ENCODE measurements at places on chromosomes 11 and 22. TPM values are rescaled to one million over a fixed set of nuclear protein-coding genes. Genes with fewer than 3 reads are reported as not detected.
A peak's percentile ranks its signal among the peaks of the same experiment; 100 is the strongest.

The YPEL4 gene
- 0.46 TPM for total RNA-seq

The PDE2A gene
- total RNA-seq, result 24.2 TPM

The GAL3ST1 gene
- 9.7 TPM for total RNA-seq

GRCh38 chr11:65225279-65226102, 36.3 kb upstream of the POLA2 start:
- H3K27me3 ChIP-seq, result no peaks in the 10 kb centered on the region
- H3K36me3 ChIP-seq, result no peaks in the 10 kb centered on the region
- DNase-seq, result peak; percentile 53

The SCUBE1 gene
- 23.5 TPM for total RNA-seq

DNA sequence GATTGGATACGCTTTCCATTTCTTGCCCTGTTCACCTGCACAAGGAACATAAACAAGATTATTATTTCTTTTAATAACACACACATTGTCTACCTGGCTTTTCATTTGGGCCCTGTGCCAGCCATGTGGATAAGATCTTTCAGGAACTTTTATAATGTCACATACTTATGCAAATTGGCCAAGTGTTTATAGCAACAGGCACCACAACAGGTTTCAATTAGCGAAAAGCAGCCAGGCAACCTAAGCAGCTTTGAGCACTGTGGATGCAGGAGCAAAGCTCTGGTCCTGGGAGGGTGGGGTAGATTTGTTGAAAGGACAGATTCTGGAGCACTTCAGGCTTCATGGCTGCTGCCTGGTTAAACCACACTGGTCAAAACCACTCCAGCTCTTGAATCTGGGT, 217.4 kb downstream of the BARX2 start:
- no peak overlapping the region for H3K4me3 ChIP-seq
- no peaks in the 10 kb centered on the region for H3K27me3 ChIP-seq
- no peak overlapping the region for H3K27ac ChIP-seq
- peak; percentile 70 for DNase-seq

GRCh38 chr22:41915035-41915785, at the start of gene SHISA8:
Gene SHISA8, minus strand, starts transcription at chr22:41915074. Its CDS starts 407 bp downstream, at chr22:41914667.
- H3K4me1 ChIP-seq, result peaks cover 9% of the 10 kb centered on the region
- no peak within 1 kb of the TSS for H3K27ac ChIP-seq
- H3K36me3 ChIP-seq, result no peaks in the 10 kb centered on the region
- H3K27me3 ChIP-seq, result peaks cover 23% of the 10 kb centered on the region

GRCh38 chr11:63501236-63501635, 4.6 kb upstream of the LGALS12 start:
- DNase-seq, result no peak
- no peaks in the 10 kb centered on the region for H3K36me3 ChIP-seq
- no peaks in the 10 kb centered on the region for H3K27me3 ChIP-seq
- no peak overlapping the region for H3K4me3 ChIP-seq
- no peak overlapping the region for H3K27ac ChIP-seq

DNA sequence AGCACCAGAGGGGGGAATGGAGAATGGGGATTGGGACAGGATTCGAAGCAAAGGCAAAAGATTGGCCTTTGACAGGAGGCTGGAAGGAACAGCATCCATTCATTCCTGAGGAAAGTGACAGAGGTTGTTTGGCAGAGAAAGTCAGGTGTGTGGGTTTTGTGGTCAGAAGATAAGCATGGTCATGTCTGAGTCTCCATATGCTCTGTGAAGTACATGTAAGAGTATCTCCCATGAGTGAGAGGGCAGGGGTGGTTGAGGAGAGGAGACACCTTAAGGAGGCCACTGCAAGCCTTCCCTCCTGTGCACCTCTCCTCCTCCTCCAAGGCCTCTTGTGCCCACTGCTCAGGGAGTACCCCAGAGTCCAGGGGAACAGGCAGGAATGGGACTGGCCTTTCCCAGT, 1.9 kb upstream of the NLRP10 start:
- no peaks in the 10 kb centered on the region for H3K36me3 ChIP-seq
- no peaks in the 10 kb centered on the region for H3K4me1 ChIP-seq
- H3K27me3 ChIP-seq, result no peaks in the 10 kb centered on the region

- no peaks in the 10 kb centered on the region for H3K27me3 ChIP-seq
- H3K4me1 ChIP-seq, result no peaks in the 10 kb centered on the region
- no peak overlapping the region for H3K4me3 ChIP-seq
- no peaks in the 10 kb centered on the region for H3K36me3 ChIP-seq
Measured at GRCh38 chr11:120827820-120828219, 196.1 kb upstream of the TBCEL start.

The MS4A12 gene
- not detected for total RNA-seq

DNA sequence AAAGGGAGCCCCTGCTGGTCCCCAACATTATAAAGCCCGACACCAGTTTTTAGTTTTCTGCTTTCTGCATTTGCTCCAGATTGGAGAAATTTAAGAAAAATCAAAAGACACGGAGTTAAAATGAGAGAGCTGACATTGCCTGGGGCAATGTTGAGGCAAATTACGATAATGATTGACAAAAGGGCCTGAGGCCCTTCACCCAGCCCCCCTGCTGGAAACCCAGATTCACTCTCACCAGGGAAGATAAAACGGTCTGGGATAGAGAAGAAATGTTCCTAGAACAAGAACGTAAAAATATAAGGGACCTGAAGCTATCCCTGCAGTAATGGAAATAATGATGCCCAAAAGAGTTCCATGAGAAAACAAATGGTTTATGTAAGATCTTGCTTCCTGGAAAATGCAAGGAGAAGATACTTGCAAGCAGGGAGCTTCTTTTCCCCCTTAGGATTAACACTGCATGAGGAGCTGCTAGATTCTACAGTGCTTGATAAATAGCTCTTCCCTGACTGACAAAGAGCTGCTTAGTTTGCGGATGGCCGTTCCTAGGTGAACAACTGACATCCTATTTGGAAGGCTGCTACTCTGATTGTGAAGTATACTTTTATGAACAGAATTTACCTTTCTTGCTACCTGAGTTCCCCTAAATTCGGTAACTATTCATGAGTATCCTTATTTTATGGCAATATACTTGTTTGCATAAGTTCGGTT, 40.6 kb upstream of the GNAZ start:
- DNase-seq, result no peak
- H3K27me3 ChIP-seq, result no peaks in the 10 kb centered on the region
- H3K4me1 ChIP-seq, result no peaks in the 10 kb centered on the region
- H3K27ac ChIP-seq, result no peak overlapping the region
- no peak overlapping the region for H3K4me3 ChIP-seq

The C11orf87 gene
- not detected for total RNA-seq

DNA sequence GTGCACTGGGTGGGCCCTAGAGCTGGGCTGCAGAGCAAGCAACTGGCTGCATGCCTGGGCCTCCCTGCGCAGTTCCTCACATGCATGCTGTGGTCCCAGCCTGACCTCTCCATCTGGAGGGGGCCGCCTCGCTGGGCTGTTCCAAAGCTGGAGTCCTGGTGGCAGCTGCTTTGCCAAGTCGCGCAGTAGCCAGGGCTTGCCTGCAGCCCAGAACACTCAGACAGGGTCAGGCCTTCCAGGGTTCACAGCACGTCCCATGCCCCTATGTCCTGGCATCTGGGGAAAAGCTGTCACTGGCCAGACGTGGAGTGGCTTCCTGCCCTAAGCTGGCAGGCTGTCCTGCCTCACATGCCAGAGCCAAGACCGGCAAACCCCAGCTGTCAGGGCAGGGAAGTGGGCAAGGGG, 16.5 kb upstream of the CDC42EP2 start:
- no peaks in the 10 kb centered on the region for H3K27me3 ChIP-seq
- DNase-seq, result no peak
- H3K4me1 ChIP-seq, result peaks cover 2% of the 10 kb centered on the region
